ENCODE measurements at places on chromosomes 5 and 9. TPM values are rescaled to one million over a fixed set of nuclear protein-coding genes. Genes with fewer than 3 reads are reported as not detected.

RETREG1 gene
- total RNA-seq, result 22.4 TPM

- peaks cover 16% of the 10 kb centered on the region for H3K4me1 ChIP-seq
- H3K4me3 ChIP-seq, result no peak overlapping the region
- no peak for DNase-seq
- H3K27me3 ChIP-seq, result no peaks in the 10 kb centered on the region
Observed at GRCh38 chr9:68637020-68637419, 68.0 kb upstream of the PIP5K1B start.

PRDM9 gene
- total RNA-seq, result not detected

DNA sequence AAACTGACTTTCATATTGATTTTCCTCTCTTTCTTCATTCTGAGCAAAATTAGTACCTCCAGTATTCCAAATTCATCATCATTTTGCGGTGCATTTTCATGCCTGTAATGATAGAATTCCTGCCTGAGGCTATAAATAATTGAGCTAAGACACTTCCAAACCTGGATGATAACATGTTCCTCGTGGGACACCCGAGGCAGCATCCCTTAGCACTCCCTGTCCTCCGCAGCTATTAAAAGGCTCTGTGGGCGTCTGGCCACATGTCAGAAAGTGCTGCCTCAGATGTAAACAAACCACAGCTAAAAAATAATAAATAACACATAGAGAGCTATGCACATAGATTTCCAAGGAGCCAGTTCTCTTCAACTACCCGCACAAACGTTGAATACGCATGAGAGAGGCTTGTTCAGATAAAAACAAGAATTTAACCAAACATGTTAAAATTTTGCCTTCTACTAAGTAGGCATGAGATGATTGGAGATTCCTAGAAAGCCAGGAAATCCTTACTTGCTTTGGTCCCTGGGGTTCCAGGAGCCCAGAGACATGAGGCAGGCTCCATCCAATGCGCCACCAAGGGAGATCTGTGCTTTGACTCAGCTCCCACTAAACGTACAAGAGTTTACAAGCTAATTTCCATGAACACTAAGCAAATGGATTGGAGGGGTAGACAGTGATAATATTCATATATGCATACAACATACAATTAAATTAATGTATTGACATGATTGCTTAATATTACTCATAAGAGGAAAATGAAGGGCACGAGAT, 82.7 kb downstream of the SHC3 start:
- H3K27ac ChIP-seq, result no peak overlapping the region
- peaks cover 9% of the 10 kb centered on the region for H3K27me3 ChIP-seq
- no peaks in the 10 kb centered on the region for H3K4me1 ChIP-seq
- DNase-seq, result no peak

CDH10 gene
- not detected for total RNA-seq

DNA sequence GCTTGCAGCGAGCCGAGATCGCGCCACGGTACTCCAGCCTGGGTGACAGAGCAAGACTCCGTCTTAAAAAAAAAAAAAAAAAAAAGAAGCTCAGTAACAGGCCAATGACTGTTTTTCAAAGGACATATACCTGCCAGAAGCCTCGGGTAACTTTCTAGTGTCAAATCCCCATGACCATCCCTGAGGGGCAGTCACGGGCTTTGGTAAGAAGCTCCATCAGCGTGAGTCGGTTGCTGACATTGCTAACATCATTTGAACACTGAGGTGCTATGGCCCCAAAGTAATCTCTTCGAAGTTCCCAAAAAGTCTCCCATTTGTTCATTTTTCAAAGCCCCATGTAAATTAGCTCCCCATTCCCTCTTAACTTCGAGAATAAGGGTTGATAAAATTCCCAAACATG, 11.6 kb downstream of the NAIP start:
- no peak overlapping the region for H3K27ac ChIP-seq
- H3K4me3 ChIP-seq, result no peak overlapping the region
- H3K4me1 ChIP-seq, result no peaks in the 10 kb centered on the region
- no peak for DNase-seq
- no peaks in the 10 kb centered on the region for H3K36me3 ChIP-seq

- no peaks in the 10 kb centered on the region for H3K4me1 ChIP-seq
- peaks cover 3% of the 10 kb centered on the region for H3K27me3 ChIP-seq
- no peaks in the 10 kb centered on the region for H3K36me3 ChIP-seq
- no peak overlapping the region for H3K27ac ChIP-seq
- H3K4me3 ChIP-seq, result no peak overlapping the region
Observed at GRCh38 chr9:133713960-133714495, 24.1 kb downstream of the SARDH start.

FAM163B gene
- total RNA-seq, result not detected

- H3K36me3 ChIP-seq, result no peaks in the 10 kb centered on the region
- no peak overlapping the region for H3K27ac ChIP-seq
- H3K4me3 ChIP-seq, result no peak overlapping the region
- H3K27me3 ChIP-seq, result peaks cover 27% of the 10 kb centered on the region
- no peaks in the 10 kb centered on the region for H3K4me1 ChIP-seq
Observed at GRCh38 chr5:133412661-133413060, 199.7 kb downstream of the FSTL4 start.

DNA sequence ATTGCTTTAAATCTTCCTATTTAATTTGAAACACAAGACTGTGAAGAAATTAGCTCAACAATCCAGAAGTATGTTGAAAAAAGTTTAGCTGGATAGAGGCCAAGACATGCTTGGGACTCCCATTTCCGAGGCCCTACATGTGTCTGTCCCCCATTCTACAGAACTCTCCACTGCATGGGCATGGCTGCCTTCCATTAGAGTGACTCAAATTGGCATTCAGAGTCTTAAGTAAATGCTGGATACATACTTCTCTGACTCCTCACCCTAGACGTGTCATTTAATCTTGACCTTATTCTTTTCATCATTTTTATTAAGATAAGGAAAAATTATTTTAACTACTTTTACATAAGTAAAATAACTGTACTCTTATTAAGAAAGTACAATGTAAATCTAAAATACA, 530.4 kb upstream of the CDH9 start:
- no peak overlapping the region for H3K4me3 ChIP-seq
- H3K4me1 ChIP-seq, result no peaks in the 10 kb centered on the region
- DNase-seq, result no peak
- H3K27me3 ChIP-seq, result no peaks in the 10 kb centered on the region
- no peaks in the 10 kb centered on the region for H3K36me3 ChIP-seq

DNA sequence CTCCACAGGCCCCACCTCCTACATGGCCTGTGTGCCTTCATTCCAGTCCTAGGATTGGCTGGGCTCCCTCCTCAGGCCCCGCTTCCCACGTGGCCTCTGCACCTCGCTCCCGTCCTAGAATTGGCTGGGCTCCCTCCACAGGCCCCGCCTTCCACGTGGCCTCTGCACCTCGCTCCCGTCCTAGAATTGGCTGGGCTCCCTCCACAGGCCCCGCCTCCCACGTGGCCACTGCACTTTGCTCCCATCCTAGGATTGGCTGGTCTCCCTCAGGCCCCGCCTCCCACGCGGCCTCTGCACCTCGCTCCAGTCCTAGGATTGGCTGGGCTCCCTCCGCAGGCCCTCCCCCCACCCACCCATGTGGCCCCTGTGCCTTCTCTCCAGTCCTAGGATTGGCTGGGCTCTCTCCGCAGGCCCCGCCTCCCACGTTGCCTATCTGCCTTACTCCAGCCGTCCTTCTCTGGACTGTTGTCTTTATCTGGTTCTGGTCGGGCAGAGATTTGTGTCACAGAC, 45.3 kb upstream of the CACNA1B start:
- H3K36me3 ChIP-seq, result peaks cover 14% of the 10 kb centered on the region
- H3K27ac ChIP-seq, result no peak overlapping the region
- H3K27me3 ChIP-seq, result no peaks in the 10 kb centered on the region
- no peak overlapping the region for H3K4me3 ChIP-seq
- DNase-seq, result no peak

DNA sequence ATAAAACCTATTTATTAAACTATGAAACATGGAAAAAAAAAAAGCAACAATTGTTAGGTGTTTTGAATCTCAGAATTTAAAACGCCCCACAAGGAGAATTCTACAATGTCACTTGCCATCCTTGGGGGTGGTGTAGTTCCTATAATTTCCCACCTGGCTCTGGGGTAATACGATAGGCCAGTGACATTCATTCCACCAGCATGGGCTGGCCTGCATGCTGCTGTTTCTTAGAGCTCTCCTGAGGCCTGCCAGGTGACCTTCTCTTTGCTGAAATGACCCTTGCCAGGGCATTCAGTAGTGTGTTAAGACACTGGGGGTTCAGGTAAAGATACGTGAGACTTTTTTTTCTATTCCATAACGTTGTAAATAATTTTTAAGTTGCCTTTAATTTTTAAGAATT, 10.0 kb upstream of the ARHGEF28 start:
- no peaks in the 10 kb centered on the region for H3K4me1 ChIP-seq
- H3K36me3 ChIP-seq, result no peaks in the 10 kb centered on the region
- no peak overlapping the region for H3K4me3 ChIP-seq
- DNase-seq, result no peak
- no peak overlapping the region for H3K27ac ChIP-seq

FAXDC2 gene
- not detected for total RNA-seq

DNA sequence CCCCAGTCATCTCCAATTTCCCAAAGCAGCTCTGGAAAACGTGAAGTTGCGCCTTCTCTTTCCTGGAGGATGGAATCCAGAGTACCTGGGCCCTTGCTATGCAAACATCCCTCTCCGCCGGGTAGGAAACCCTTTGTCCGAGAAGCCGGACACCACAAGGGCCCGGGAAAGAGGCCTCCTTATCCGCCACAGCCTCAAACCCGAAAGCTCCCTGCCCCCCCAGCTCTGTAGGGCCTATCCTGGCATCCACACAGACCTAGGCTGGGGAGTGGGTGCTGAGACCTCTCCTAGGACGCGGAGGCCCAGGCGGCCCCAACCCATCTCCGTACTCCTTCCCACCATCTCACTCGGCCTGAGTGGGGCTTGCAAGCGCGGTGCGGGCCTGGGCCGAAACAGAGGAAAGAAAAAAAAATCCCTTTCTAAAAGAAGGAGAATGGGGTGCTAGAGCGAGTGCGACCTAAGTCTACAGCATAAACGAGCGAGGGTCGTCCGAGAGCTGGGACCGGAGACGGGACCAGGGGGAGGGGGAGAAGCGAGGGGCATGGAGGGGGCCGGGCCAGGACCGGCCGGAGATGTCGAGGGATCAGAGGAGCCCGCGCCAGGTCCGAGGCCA, 624 bp downstream of the FBXW11 start:
- peaks cover 64% of the 10 kb centered on the region for H3K4me1 ChIP-seq
- DNase-seq, result peak; percentile 12
- no peaks in the 10 kb centered on the region for H3K27me3 ChIP-seq

DNA sequence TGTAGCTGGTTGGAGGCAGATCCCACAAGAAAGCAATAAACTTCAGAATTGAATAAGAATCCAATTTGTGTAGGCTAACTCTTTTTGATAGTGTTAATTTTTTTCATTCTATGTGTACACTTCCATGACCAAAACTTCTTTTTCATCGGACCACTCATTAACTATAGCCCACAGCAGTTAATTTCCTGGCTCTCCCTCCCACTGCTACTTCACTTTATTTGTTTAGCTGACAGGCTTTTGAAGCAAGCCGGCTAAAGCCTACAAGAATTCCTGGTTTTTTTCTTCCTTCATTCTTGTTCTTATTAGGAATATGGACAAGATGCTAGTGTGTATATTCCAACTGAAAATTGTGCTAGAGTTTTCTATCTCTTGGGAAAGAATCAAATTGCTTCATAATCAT, 329.2 kb upstream of the CCNH start:
- no peak overlapping the region for H3K27ac ChIP-seq
- no peaks in the 10 kb centered on the region for H3K36me3 ChIP-seq
- no peak for DNase-seq
- no peaks in the 10 kb centered on the region for H3K4me1 ChIP-seq
- peaks cover 1% of the 10 kb centered on the region for H3K27me3 ChIP-seq

GRCh38 chr9:74610523-74611061, 113.5 kb downstream of the RORB start:
- no peak for DNase-seq
- no peaks in the 10 kb centered on the region for H3K4me1 ChIP-seq
- no peak overlapping the region for H3K27ac ChIP-seq
- no peaks in the 10 kb centered on the region for H3K36me3 ChIP-seq
